ENCODE measurements at places on chromosomes 4 and X. TPM values are rescaled to one million over a fixed set of nuclear protein-coding genes. Genes with fewer than 3 reads are reported as not detected.

- DNase-seq, result no peak
Measured at GRCh38 chr4:90183254-90183653, 56.1 kb downstream of the CCSER1 start.

DNA sequence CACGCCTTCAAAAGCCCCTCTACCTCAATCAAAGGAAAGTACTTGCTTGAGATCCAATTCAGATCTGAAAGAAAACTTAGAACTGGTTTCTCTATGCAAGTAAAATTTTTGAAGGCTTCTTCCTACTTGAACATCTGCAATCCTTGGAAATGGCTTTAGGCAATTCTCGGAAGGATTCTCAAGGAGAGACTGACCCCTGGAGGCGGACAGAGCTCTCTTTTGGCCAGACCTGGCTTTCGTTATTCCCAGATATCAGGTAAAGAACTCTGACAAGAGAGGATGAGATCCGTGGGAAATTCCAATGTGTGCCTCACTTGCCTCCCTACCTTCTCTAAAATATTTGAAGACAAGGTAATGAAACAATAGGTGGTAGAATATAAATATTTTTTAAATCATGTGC, 670.3 kb upstream of the FAM241A start:
- DNase-seq, result no peak

DNA sequence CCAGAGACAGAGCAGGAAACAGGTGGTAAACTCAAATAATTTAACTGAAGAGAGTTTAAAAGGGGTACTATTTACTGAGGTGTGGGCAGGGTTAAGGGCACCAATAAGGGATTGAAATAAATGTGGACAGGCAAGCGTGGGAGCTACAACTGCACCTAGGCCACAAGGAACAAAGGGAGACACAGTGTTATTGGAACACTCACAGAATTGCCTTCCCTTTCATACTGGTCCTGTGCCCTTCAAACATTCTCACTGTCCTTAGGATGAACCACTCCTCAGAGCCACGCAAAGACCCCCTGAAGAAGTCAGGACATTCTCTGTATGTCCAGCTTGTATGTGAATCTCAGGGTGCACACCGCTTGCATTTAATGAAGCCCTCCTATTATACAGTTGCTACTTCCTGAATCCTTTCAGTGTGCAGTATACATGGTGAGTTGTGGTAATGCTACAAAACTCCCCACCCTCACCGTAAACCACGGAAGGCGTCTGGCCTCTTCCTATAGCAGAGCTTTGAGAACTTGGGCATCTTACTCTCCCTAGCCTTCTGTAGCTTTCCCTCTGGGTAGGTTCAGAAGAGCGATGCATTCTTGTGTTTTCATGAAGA, 9.6 kb upstream of the MRPL1 start:
- DNase-seq, result peak; percentile 83

DNA sequence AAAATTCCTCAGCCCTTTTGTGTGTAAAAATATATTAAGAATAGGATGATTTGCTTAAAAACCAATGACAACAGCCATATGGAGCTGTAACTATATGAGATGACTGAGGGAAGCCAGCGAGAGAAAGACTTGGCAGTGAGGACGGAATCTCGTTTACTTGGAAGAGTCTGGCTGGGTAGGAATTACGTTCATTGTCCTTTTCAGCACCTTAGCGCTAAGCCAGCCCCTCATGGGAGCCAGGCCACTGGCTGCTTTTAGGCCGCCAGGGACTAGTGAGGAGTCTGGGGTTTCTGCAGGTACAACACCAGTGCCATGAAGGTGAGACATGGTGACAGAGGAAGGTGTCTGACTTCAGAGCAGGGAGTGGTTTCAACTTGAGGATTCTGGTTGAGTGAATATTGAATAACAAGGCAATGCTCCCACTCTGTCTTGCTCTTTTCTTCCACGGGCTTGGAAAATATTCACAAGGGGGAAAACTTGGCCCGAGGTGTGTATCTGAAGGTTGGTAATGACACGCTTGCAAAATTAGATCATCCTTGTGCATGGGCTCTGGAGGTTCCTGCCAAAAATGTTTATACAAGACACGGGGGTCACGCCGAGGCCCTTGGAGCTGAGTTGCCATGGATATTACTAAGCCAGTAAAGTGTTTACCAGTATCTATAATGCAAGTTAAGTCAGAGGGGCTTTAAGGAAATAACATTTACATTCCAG, 17.4 kb downstream of the KLF3 start:
- DNase-seq, result no peak

GRCh38 chr4:40227284-40227683, 30.5 kb downstream of the RHOH start:
- peak; percentile 51 for DNase-seq

DNA sequence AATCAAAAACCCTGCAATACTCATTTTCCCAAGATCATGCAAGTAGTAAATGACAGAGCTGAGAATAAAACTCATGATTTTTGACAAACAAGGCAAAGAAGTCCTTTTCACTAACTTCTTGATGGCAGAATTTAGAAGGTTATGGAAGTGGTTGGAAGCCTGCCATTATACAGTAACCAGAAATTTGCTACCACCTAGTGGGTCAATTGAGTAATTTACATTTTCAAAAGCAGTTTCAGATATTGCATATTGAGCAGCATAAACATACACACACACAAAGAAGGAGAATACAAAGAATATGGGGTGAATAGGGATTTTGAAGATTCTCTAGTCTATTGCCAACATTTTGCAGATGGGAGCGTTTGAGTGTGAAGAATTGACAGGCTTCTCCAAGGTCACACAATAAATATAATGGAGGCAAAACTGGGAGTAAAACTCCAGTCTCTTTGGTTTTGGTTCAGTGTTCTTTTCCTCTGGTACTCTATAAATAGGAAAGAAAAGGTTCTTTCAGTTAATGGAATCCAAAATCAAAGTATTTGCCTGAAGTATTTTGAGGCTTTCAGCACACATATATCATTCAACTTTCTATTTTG, 70.2 kb downstream of the GC start:
- DNase-seq, result no peak

DNA sequence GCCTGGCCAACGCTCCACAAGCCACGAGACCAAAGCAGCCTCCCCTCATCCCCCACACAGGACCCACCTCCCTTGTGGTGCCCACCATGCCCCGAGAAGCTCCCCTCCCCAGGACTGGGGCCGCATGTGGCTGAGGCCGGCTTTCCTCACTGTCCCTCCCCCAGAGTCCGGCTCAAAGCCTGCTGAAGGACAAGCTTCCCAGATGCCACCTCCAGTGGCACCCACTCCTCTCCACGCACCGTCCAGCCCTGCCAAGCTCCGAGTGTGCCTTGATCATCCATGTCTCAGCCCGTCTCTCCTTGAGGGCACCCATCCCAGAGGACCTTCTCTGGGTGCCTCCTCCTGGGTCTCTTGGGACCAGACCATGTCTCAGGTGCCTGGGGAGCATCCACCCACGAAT, 58.8 kb upstream of the MXD4 start:
- no peak for DNase-seq

DNA sequence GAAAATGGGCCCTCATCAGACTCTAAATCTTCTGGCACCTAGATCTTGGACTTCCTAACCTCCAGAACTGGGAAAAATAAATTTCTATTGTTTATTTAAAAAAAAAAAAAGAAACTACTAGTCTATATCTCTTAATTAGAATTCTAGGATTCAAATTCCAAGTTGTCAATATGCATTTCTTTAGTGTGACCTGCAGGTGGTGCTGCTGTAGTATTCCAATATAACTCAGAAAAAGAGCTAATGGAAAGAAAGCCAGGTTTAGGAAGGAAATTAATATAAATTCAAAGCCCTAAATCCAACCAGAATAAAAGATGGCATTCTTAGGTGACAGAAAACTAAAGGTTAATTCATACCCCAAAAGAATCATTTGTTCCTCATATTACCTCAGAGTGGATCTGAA, 80.0 kb upstream of the NALF2 start:
- no peak for DNase-seq

Gene NEIL3
- total RNA-seq, result 34.6 TPM

- peak; percentile 55 for DNase-seq
Measured at GRCh38 chr4:15547392-15547791, 77.7 kb downstream of the CC2D2A start.

Gene HSD17B13
- total RNA-seq, result 0.07 TPM

Gene DGKK
- total RNA-seq, result not detected

DNA sequence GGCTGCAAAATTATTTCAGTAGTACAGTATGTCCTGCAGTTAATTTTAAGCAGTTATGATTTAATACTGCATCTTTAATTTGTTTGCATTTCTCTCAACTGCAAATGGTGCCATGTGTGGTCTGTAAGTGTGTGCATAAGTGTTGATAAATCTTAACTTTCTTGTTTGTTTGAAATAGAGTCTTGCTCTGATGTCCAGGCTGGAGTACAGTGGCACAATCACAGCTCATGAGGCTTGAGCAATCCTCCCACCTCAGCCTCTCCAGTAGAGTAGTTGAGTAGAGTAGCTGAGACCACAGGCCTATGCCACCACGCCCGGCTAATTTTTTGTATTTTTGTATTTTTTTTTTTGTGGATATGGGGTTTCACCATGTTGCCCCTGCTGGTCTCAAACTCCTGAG, 322.5 kb upstream of the NR3C2 start:
- DNase-seq, result no peak

DNA sequence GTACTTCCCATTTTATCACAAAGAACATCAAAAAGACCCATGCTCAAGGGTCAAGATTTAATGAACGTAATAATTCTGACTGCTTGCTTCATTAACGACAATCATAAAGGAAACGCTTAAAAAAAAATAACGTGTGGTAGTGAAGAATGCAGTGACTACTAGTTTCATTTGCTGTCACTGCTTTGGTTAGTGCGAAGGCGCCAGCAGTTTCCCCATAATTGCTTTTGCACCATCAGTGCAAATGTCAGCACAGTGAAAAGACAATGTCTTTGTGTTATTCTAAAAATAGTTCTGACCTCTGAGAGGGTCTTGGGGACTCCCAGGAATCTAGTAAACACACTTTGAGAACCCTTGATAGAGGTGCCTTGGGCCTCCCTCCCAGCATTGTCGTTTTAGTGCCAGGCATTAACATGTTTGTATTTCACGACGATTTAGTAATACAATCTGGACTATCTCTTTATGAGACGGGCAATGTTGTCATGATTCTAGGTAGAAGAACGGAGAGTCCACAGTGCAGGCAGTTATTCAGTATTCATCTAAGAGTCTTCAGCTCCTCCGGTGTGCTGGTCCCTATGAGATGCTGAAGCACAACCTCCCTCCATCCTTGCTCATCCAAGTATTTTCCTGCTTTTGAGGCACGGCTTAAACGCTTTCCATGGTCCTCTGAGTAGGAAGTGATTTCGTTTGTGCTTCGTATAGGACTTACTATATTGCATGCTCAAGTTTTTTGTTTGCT, 71.0 kb downstream of the AFF1 start:
- peak; percentile 45 for DNase-seq

GRCh38 chr4:71456841-71457240, 118.0 kb downstream of the SLC4A4 start:
- DNase-seq, result no peak

GRCh38 chr4:109327641-109328040, 25.2 kb upstream of the COL25A1 start:
- no peak for DNase-seq

GRCh38 chrX:38672646-38673045, 111.3 kb downstream of the TSPAN7 start:
- DNase-seq, result no peak

GRCh38 chr4:159145992-159146330, 43.1 kb downstream of the RAPGEF2 start:
- DNase-seq, result no peak

GRCh38 chrX:47030339-47030738, 47.9 kb upstream of the RGN start:
- peak; percentile 41 for DNase-seq

DNA sequence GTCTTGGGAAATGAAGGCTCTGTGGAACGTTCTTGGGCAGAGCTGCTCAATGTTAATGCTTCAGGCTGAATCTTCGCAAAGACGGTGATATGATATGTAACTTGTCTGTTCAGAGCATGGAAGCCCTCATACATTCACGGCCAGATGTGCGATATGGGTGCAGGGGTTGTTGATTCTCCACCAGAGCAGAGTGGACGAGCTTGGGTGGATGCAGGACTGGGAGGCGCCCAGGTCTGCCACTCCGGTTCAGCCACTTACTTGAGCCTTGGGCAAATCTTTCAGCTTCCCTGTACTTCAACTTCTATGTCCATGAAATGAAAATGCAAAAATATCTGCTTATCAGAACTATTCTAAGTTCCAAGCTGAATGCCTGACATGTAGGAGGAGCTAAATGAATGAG, 47.4 kb upstream of the MND1 start:
- no peak for DNase-seq

Gene TLR10
- total RNA-seq, result 0.23 TPM

Gene CYP2U1
- total RNA-seq, result 3.8 TPM

Gene ARSJ
- total RNA-seq, result not detected

Gene GLRB
- not detected for total RNA-seq

Gene HTRA3
- total RNA-seq, result not detected

GRCh38 chr4:140579278-140579677, 10.5 kb upstream of the UCP1 start:
- DNase-seq, result no peak

GRCh38 chrX:68999356-68999755, 165.9 kb downstream of the PJA1 start:
- no peak for DNase-seq

Gene RAB9B
- 0.48 TPM for total RNA-seq

- DNase-seq, result no peak
Measured at GRCh38 chr4:1510931-1511330, 104.7 kb upstream of the NKX1-1 start.

DNA sequence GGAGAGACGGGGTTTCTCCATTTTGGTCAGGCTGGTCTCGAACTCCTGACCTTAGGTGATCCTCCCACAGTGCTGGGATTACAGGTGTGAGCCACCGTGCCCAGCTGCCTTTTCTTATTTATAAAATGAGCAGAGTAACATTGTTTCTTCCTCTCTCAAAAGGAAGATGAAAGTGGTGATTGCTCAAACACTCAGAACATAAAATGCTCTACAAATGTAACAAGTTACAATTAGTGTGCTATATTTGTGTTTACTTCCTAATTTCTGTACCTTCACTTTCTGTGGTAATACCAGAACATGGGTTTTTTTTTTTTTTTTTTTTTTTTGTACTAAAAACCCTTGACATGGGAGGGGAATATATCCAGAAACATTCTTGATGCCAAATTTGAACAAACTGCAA, 197.9 kb downstream of the MGST2 start:
- DNase-seq, result no peak

Gene NOX1
- total RNA-seq, result not detected

Gene SLC38A5
- 78.9 TPM for total RNA-seq

DNA sequence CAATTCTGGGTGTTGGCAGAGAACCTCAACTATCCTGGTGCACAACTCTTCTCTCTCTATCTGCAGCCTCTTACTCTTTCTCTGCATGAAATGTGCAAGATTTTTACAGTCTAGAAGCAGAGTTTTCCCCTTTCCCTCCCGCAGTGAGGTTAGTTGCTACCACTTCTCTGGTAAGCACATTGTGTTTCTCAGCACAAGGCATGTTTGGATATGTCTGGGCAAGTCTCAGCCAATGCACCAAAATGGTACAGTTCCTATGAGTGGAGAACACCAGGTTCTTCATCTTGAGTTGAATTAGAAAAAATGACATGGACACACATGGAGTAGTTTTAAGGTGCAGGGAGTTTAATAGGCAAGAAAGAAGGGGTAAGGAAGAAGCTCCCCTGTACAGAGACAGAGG, 187.0 kb downstream of the CCNG2 start:
- DNase-seq, result no peak

Measured in activated CD4-positive, alpha-beta T cell treated with anti-CD3 and anti-CD28 coated beads, Interleukin-2, amount 10 ng/mL, durations not matched to agents 7 days and 5 days (primary cell).